GDM1 (cell line): ENCODE measurements at places on chromosomes 1 and 21.

DNA sequence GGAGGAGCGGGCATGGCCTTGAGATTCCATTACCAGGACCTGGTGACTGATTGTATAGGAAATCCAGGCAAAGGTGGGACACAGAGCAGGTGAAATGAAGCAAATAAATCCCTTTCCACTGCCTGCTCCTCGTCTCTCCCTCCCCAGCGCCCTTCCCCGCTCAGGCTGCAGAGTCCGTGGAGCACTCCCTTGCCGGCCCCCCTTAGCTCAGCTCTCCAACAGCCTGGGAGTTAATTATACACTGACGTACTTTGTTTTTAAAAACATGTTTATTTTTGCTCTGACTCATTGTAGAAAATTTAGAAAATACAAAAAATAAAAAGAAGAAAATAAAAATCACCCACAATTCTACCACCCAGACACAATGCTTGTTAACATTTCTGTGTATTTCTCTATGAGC lies 61.7 kb downstream of the LGR6 start:
- no peak for DNase-seq

GRCh38 chr1:5424802-5425703 lies 567.2 kb downstream of the NPHP4 start:
- no peak for DNase-seq

- no peak for DNase-seq
Observed at GRCh38 chr1:70265946-70266345, 44.8 kb downstream of the SRSF11 start.

- no peak for DNase-seq
Observed at GRCh38 chr1:43383449-43383848, 6.2 kb downstream of the MED8 start.

GRCh38 chr1:227735539-227736285 lies 477 bp downstream of the SNAP47 start:
- no peak for DNase-seq

DNA sequence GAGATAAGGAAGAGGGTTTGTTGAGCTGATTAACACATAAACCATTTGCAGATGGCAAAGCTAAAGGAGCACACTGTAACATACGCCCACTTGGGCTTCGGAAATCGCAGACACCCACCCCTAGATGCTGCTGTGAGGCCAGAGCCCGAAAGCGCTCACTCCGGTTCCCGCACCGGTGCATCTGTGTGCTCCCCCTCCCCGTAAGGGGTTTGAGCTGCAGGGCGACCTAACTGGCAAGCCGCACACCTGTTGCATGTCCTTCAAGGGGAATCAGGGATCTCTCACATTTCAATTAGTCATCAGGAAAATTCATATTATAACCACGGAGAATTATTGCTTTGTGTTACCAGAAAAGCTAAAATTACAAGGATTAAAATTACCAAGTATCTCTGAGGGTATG lies 1.4 kb upstream of the CFH start:
- no peak for DNase-seq

GRCh38 chr21:41673596-41674335 lies 93.1 kb downstream of the RIPK4 start:
- DNase-seq = no peak

DNA sequence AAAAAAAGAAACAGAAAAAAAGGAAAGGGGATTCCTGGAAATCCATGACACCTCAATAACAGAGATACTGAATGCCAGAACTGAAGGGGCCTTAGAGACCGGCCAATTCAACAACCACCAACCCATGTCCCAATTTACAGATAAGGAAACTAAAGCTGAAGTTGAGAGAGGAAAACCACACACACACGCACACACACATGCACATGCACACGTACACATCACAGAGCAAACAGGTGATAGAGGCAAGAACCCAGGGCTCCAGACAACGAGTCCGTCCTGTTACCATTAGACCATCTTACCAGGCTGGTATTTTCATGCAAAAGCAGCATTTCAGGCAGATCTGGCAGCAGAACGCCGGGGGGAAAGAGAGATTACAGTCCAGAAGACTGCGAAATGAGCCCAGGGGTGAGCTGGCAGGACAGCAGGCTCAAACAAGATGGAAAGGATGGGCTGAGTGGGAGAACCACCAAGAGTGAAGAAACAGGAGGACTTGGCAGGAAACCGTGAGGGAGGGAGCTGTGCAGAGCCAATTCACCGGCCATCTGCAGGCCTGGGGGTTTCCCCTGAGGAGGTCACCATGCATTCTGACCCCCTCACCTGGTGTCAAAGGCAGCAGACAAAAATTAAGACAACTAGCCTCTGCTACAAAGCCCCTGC lies 43.5 kb downstream of the PAFAH2 start:
- no peak for DNase-seq

DNA sequence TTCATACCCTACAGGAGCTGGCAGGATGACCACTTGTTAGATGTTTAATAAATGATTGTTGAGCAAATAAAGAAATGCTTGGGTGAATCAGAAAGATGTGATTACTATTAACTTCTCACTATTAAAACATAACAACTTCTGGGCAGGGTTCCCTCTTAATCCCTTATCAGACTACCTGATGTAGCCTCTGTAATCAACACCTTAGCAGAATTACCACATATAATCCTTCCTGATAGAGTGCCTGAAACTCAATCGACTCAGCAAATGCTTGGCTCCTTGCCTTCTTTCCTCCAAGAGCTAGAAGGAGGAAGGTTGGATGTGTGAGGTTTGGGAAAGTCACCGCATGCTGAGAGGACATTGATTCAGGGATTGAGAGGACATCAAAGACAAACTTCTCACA lies 34.8 kb upstream of the DSCAM start:
- no peak for DNase-seq

GRCh38 chr21:44262338-44263056 lies 800 bp upstream of the DNMT3L start:
- DNase-seq = no peak

- DNase-seq = no peak
Observed at GRCh38 chr1:118986555-118987467, 1.3 kb downstream of the TBX15 start.

GRCh38 chr1:151373196-151373595 lies 691 bp upstream of the SELENBP1 start:
- no peak for DNase-seq

GRCh38 chr1:2145946-2146835 lies 48.4 kb downstream of the FAAP20 start:
- no peak for DNase-seq

GRCh38 chr1:31640964-31641363 lies 3.7 kb downstream of the PEF1 start:
- no peak for DNase-seq

GRCh38 chr1:30780409-30780808 lies 22.8 kb upstream of the LAPTM5 start:
- no peak for DNase-seq
